ENCODE measurements at places on chromosomes 5 and 9.
A peak's percentile ranks its signal among the peaks of the same experiment; 100 is the strongest.

DNA sequence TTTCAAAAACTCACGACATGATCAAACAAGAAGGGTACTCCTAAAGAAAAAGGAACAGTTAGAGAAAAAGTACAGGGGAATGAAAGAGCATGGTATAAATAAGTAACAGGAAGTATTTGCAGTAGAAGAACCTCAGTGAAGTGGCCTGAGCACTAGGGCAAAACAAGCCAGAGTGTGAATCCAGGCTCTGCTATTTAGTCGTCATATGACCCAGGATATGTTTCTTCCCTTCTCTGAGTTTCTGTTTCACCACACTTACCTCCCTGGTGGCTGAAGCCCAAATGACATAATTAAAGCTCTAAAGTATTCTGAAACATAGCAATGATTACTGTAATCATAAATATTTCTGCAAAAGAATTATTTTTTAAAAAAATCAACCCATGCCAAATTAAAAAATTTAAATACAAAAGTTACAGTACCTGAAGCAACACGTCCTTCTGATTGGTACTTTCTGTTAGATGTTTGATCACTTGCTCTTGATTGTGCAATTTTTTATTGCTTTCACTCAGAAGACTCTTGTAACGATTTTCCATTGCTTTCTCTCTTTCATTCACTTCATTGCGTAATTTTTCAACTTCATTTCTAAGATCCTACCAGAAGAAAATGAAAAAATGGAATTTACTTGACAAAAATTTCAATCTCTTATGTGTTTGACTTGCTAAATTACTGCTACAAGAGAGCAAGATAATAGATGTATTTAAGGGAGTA lies 88.9 kb downstream of the CDK5RAP2 start:
- DNase-seq, result no peak

DNA sequence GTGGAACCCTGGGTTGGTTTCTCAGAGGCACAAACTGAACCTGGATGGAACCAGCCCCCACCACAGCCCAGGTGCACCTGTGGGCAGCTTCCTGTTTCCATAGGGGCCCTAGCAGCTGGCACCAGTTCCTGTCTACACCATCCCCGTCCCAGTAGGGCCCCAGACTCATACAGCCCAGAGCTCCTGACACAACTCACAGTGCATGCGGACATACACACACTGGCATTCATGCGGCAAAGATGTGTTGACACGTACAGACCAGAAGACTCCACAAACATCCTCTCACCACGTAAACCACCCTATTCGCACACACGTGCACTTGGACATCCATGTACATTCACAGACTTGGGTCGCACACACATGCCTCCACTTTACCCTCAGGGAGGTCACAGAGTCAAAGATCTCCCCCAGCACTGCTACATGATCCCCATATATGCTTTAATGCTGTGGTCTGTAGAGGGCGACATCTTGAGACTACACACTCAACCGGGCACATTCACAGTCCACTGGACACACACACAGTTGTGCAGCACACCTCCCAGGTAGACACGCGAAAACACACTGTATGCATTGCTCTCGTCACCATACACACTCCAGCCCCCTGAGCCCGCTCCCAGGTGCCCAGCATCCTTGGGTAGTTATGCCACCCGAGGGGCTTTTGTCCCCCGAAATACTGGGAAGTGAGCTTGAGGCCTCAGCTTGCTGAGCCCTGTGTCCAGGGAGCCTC lies 22.4 kb downstream of the CXXC5 start:
- peak; percentile 68 for DNase-seq

DNA sequence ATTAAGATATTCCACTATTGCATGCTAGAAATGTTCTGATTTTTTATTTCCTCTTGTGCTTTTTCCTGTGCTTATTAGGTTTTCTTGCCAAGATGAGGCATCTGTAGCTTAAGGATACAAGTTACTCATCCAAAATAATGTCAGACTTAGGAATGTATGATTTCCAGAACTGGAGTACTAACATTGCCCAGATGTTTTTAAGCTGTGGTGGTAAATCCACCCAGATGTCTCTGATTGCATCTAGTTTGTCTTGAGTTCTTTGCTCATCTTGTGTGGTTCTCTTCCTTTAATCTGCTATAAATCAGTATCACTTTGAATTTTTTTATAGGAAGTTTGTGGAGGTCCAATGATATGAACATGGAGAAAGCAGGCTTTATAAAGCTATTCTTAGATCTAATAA lies 337.5 kb upstream of the ZNF608 start:
- no peak for DNase-seq

DNA sequence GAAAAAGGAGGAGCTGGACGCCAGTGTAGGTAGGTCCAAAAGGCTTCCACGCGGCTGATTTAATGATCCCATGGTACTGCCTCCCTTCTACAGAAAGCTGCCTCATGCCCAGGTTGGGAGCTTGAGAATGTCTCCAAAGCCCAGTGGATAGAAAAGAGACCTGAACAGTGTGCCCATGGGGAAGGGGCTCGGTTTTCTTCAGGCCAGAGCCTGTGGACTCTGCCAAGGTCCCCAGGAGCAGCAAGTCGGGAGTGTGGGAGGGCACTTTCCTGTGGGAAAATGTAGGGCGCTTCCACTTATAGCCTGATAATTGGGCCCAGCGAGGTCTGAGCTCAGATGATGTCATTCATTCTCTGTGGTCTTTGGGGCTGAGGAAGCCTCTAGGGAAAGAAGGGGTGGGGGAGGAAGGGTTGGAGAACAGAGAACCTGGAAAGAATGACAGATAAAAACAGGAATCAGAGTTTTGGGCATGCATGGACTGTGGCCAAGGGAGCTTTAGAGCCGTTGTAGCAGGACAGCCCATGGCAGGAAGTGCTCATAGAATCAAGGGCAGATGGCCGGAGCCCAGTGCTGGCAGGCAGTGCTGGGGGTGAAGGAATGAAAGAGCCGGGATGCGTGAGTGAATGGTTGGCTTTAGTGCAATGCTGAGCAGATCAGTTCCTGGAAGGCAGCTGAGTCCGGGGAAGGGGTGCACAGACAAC lies 42.5 kb upstream of the SH3PXD2B start:
- DNase-seq, result no peak
